GM13976 (cell line): ENCODE measurements at places on chromosomes 16 and 17.

GRCh38 chr17:69066482-69066881 is 5.8 kb upstream of the ABCA9 start:
- DNase-seq = no peak

- no peak for DNase-seq
Observed at GRCh38 chr17:9241774-9242496, 220.6 kb downstream of the NTN1 start.

GRCh38 chr17:21500064-21500463 is 123.9 kb downstream of the KCNJ12 start:
- no peak for DNase-seq

DNA sequence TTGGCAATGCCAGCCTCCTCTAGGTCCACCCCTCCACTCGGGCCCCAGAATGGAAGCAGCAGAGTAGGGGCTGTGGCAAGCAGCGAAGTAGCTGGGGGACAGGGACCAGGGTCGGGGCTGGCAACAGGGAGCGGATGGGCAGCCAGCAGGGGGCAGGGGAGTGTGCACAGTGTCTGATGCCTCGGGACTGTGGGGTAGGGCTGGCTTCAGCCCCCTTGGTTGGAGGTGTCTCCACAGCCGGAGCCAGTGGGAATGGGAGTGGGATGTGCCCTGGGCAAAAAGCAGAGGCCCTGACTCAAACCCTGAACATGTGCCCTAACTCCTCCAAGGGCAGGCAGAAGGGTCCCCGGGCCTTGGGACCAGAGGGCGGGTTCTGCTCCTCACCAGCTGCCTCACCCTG is 18.5 kb upstream of the ARHGAP27 start:
- peak; percentile 4 for DNase-seq

GRCh38 chr16:1379304-1380076 is 27.8 kb downstream of the GNPTG start:
- peak; percentile 93 for DNase-seq

DNA sequence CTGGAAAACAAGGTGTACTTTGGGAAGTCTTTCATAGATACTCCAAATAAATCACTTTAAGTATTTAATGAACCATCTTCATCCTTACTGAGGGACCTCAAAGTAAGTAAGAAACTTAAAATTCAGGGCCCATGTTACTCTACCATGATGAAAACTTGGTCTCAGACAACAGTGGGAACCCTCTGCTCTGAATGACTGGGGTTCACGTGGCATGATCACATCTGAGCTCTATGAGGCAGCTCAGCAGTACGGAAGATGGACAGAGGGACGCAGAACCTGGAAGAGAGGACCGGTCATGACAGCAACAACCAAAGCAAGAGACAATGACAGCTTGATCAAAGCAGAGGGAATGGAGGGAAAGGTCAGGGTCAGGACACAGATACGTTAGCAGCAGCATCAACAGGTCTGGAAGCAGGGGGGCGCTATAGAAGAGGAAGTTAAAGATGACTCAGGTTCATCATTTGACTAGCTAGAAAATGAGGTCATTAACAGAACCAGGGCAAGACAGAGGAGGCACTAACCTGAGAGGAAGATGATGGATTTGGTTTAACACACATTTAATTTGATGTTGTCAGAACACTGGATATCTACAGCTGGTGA is 9.5 kb downstream of the XPO6 start:
- DNase-seq = peak; percentile 47

DNA sequence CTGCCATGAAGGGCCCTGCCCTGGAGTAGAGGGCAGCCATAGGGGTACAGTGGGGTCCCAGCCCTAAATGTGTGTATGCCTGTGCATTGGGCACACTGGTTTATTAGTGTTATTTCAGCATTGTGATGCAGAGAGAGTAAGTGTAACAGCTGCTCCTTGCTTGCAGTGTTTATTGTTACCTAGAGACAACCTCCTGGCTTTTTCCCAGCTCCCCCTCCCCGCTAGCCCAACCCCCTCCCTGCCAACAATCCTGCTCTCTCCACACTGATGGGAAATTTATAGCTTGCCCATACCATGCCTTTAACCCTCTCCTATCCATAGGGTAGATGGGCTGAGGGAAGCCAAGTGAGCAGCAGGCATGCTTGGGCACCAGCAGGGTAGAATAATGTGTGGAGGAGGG is 51.3 kb downstream of the NEUROD2 start:
- no peak for DNase-seq

GRCh38 chr16:56547120-56547948 is 17.5 kb upstream of the MT4 start:
- DNase-seq = no peak

GRCh38 chr17:72488555-72489271 is 367.9 kb downstream of the SOX9 start:
- no peak for DNase-seq

DNA sequence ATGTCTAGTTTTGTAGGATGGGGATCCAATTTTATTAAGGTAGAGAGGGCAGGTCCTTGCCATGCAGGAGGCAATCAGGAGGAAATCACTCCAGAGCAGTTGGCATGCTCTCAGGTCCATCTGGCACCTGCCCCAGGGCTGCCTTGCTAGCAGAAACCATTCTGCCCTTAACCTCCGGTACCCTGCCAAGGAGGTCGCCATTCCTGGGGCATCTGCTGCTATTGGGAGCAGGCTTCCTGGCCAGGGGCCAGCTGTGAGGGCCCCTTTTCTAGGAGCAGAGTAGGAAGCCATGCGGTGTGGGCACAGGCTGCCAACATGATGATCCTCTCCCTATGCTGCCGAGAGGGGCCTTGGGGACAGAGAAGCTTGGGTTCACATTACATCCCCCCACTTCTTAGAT is 47.6 kb upstream of the MGAT5B start:
- no peak for DNase-seq

DNA sequence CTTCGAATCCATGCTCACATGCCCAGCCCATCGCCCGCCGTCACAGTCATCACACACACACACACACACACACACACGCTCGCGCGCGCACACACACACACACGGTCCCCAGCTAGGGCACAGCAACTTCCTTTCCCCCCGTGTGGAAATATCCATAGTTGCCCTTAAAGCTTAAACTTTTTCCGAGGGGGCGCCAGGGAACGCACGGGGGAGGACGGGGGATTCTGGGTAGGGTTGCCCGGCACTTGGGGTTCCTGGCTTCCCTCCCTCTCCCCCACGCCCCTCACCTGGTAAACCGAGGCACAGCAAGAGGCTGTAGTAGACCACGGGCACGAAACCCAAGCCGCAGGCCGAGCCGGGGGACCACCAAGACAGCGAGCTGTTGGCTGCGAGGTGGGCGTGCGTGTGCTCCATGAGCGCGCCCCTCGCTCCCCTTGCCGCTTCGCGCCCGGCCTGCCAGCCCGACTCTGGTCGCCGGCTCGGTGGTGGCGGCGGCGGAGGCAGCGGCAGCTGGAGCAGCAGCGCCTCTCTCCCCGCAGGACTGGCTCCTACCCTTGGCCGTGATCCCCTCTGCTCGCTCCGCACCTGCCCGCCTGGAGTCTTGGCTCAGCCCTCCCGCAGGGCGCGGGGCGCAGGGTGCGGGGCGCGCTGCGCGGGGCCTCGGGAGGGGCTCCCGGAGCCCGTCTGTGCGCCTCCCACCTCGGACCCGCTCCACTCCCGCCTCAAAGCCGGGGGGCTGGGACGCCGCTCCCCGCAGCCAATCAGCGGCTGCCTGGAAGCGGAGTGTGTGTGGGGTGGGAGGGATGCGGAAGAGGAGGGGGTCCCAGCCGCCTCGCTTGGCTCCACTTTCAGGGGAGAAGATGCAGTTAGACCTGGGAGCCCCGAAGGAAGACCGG is at the start of gene GPR139:
GPR139 (minus strand) TSS at position 688 of the 896 bp plus-strand sequence; CDS start at position 414, 274 bp downstream.
- no peak for DNase-seq

DNA sequence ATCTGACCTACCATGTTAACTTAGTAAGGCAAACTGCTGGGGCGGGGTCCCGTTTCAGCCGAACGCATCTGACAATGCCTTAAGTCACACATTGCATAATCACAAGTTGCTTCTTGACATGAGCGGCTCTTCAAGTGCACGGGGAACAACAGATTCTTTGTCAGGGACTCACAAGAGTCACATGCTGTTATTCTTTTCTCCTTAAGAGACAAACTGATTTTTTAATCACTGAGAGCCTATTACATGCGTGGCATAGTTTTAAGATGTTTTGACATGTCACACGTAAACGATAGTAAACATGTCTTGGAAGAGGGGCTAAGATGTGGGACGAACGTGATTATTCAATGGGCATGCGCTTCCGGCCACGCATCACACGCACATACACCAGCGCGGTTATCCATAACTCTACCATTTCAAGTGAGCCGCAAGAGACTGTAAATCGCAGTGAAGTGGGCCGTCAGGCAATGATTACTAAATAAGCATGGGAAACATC is 63.4 kb downstream of the ADCY9 start:
- no peak for DNase-seq

- DNase-seq = peak; percentile 71
Observed at GRCh38 chr16:71961066-71962039, 38.8 kb downstream of the PKD1L3 start.

DNA sequence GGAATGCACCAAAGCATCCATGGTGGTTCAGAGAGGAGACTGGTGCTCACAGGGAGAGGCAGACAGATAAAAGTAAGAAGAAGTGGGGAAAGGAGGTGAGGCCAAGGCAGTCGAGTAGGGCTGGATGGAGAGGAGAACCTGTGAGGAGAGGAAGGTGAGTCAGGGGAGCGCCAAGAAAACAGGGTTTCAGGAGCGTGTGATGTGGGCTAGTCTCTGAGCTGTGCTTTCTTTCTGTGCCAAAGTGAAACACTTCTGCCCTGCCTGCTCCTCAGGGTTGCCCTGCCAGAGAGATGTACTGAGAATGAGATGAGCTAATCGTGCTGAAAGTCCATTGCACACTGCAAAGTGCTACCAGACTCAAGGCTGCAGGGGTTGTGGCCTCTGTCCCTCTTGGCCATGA is 310.7 kb upstream of the CCL2 start:
- no peak for DNase-seq

GRCh38 chr17:4645642-4646041 is 4.2 kb upstream of the ALOX15 start:
- DNase-seq = no peak

GRCh38 chr16:6447021-6447790 is 885.4 kb upstream of the RBFOX1 start:
- DNase-seq = no peak

- no peak for DNase-seq
Observed at GRCh38 chr16:23518435-23518891, 8.2 kb upstream of the GGA2 start.

DNA sequence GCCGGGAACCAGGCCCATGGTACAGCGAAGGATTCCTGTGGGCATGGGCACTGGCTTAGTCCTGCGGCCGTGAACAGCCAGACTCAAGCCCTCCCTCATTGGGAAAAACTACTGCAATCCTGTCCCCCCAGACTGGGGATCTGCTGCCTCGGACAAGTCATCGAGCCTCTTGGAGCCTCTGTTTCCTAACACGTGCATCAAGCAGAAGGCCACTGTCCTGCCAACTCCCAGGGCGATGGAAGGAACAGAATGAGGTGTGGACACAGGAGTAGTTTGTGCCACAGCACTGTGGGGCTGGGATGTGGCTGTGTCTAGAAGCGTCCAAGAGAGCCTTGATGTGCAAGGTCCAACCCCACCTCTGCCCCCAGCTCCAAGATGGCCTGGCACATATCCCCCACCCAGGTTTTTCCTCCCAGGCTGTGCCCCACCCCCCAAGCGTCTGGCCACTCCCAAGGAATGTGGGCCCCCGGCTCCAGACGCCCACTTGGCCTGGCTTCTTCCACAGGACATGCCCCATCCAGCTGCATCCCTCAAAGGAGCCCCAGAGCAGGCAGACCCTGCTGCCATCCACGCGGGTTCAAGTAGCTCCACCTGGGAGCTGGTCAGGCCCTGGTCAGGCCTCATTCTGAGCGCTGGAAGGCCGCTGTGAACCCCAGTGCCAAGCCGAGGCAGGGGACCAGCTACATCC is 3.4 kb downstream of the CAMKK1 start:
- no peak for DNase-seq

GRCh38 chr17:64074704-64075426 is 54.4 kb upstream of the ICAM2 start:
- DNase-seq = no peak

DNA sequence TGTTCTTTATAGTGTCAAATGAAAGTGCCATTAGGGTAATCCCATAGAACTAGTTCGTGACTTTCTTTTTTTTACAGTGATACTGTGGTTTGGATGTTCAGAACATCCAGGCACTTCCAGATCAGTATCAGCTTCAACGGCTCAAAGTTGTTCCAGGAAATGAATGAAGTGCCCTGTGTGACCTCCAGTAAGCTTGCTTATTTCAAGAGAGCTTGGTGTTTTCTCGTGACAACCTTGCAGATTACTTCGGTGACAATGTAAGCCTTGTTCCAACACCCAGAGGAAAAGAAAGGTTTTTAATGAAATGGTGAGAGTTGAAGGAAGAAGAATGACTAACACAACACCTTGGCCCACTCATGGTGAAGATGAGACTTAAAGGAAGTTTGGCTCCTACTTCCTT is 16.0 kb upstream of the KCNJ16 start:
- no peak for DNase-seq

GRCh38 chr16:8464979-8465378 is 125.3 kb downstream of the TMEM114 start:
- no peak for DNase-seq

GRCh38 chr17:58534901-58535421 is 20.5 kb upstream of the MTMR4 start:
- no peak for DNase-seq

DNA sequence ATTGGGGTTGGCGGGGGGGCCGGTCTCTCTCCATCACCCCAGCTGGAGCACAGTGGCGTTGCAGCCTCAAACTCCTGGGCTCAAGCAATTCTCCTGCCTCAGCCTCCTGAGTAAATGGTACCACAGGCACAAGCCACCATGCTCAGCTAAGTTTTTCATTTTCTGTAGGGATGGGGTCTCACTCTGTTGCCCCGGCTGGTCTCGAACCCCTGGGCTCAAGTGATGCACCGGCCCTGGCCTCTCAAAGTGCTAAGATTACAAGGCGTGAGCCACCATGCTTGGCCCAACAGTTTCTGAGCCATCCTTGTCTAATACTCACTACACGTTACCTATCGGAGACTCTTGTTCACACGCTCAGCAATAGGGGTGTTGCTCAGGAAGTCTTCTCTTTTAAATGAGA is 11.6 kb downstream of the WDR59 start:
- DNase-seq = no peak

DNA sequence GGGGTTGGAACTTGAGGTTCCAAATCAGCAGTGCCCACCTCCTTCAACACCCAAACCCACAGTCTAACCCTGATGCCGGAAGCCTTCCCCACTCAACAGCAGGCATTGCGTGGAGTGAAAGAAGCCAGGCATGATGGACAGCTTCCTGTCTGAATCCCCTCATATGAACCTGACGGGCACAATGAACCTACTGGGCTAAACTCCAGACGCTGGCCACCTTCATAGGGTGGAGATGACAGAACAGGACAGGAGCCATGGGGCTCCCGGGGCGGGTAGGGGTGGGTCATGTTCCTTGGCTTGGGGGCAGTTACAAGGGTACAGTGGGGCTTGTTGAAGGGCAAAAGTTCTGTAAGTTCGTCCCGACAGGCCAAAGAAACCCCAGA is 460 bp upstream of the HSBP1 start:
- DNase-seq = no peak
